PC-9 (cell line): ENCODE measurements at places on chromosomes 5 and 9.

- DNase-seq = no peak
These were observed 56.9 kb upstream of the SIMC1 start for GRCh38 chr5:176181271-176181855.

DNA sequence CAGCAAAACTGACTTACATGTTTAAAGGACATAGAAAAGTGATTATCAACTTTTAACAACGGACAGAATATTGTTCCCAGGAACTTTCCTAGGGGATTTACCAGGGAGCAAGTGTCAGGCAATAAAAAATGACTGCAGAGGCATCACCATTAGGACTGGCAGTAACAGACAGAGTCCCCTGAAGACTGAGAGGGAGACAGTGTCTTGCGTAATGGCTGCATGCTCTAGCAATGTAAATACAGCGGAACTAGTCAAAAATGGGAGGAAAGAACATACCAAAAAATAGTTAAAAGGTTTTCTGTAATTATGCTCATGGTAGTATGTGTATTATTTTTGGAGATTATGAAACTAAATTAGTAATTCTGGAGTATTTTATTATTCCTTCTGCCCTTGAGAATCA lies 181.8 kb downstream of the CRB2 start:
- no peak for DNase-seq

- no peak for DNase-seq
These were observed 303.6 kb downstream of the PIK3R1 start for GRCh38 chr5:68519143-68519542.

- DNase-seq = no peak
These were observed 122.9 kb downstream of the CAVIN4 start for GRCh38 chr9:100700689-100701318.

DNA sequence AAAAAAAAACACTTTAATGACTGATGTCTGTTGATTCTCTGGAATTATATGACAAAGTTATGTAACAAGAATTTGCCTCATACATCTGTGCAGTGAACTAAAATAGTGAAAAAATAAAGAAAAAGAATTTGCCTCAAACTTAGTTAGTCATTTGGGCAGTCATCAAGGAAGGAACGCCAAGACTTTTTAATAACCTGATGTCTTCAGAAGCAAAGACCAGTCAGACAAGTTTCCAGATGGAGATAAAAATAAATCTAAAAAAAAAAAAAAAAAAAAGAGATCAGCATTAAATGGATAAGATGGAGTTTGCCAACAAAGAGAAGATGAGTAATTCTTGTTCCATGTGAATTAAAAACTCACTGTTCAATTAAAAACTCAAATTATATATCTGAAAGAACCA lies 52.3 kb upstream of the JMY start:
- no peak for DNase-seq

DNA sequence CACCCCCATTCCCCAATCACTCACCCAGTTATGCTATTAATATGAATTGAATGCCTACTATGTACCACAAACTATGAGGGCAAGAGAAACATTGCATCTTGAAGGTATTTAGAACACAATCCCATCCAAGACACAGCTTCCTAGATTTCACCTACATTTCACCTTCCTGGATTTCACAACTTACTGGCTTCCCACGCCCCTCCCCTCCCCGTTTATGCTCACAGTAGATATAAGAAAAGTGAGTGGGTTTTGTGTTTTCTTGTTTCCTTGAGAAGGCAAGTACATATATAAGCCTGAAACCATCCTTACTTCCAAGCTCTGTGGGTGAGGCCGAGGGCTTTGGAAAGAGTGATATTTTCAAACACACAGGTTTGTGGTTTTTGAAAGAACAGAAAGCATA lies 465.0 kb downstream of the BNC2 start:
- DNase-seq = no peak

DNA sequence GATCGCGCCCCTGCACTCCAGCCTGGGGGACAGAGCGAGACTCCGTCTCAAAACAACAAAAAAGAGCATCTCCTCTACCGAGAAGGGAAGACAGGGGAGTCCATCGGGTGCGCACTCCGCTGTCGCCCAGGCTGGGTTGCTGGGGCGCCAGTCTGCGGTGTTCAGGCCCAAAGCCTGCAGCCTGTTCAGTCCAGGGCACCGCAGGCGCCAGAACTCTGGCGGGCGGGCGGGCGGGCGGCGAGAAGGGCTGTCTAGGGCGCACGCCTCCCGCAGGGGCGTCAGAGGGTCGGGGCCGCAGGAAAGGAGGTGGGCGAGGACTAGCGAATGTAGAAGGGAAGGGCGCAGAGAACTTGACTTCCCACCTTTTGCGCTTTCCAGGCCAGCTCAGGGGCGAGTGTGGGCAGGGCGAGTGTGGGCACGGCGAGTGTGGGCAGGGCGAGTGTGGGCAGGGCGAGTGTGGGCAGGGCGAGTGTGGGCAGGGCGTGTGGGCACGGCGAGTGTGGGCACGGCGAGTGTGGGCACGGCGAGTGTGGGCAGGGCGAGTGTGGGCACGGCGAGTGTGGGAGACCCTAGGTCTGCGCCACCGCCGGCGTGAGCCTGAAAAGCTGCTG lies 10.5 kb downstream of the PROP1 start:
- DNase-seq = no peak

DNA sequence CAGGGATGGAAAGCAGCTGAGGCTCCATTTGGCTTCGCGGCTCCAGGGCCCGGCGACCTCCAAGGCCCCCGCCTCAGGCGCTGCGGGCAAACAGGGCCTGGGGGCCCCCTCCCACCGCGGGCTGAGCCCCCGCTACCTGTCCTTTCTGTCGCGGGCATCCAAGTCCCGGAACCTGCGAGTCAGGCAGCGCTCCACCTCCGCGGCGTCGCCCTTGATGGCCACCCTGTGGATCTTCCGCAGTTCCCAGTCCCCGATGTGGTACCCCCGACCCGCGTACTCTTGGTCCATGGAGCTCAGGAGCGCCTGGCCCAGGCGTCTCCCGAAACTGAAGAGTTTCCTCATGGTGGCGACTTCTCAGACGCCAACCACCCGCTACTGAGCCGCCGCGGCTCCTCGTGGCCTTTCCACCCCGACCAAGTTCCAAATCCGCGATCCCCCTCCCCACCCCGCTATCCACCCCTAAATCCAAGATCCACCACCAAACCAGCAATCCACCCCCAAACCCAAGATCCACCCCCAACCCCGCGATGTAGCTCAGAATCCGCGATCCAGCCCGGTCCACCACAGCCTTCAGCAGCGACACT lies 86.5 kb upstream of the CCDC180 start:
- DNase-seq = no peak

DNA sequence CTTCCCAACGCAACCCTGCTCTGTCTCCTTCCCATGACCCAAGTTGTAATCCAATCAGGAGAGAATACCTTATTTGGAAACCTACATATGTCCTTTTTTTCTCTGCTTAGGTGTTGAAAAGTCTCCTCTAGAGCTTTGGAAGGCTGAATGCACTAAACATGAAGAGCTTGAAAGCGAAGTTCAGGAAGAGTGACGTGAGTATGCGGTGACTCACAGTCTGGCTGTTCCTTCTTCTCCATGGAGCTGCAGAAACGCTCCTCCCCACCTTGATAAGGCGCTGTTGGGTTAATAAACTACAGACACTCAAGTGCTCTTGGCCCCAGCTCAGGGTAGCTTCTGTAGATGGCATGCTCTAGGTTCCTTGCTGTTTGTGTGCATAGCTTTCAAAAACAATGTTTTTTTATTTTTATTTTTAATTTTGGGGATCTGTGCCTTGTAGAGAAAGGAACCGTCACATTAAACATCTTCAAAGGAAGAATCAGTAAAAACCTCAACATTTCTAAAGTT lies 30.7 kb downstream of the RAI14 start:
- DNase-seq = peak; percentile 88

GRCh38 chr5:158731014-158731413 lies 368.7 kb downstream of the EBF1 start:
- no peak for DNase-seq

DNA sequence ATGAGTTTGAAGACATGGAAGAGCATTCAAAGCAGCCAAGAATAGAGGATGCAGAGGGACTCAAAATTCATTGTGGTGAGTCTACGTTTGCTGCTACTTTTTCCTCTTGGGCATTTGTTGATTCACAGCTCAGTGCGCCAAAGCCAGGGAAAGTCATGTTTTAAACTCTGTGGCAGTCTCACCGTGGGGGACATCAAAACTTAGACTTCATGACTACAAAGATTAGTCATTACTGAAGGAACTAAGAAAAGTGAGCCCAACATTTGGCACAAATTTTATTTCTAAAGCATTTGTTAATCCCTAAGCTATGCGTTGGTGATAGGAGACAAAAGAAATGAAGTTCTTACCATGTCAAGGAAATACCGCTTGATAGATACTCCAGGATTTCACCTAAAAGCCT lies 73.7 kb upstream of the MTAP start:
- DNase-seq = no peak

DNA sequence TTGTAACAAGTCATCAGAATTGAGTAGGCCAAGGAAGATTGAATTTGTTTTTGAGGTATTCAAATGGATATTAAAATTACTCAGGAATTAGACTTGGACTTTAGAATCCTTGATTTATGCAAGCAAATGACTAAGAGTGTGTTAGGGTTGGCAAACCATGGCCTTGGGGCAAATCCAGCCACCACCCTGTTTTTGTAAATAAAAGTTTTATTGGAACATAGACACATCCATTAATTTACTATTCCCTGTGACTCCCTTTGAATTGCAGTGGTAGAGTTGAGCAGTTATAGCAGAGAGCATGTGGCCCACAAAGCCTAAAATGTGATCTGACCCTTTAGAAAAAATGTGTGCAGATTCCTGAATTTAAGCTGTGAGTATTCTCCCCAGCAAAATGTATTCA lies 115.6 kb downstream of the WDR70 start:
- peak; percentile 60 for DNase-seq

DNA sequence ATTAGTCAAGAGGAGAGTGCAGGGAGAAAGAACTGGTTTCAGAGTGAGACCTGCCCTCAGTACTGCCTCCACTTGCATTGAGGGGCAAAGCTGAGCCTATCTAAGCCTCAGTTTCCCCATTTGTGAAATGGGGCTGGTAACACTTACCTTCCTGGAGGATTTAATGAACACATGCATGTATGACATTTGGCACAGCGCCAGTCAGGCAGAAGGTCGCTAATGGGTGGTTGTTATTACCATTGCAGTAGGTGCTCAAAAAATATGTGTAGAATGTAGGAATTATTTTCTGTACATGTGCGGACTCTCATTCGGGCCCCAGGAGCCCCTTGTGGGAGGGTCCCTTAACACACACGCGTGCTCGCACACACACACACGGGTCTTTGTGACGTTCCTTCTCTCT lies 10.9 kb downstream of the FAT2 start:
- DNase-seq = no peak

- peak; percentile 45 for DNase-seq
These were observed 24.5 kb downstream of the PRRC2B start for GRCh38 chr9:131418143-131419025.
